ENCODE measurements at places on chromosomes 11 and 22.

- no peak for DNase-seq
These were observed 61.5 kb downstream of the STIM1 start for GRCh38 chr11:3916962-3917361.

GRCh38 chr11:117910525-117910924, 18.7 kb downstream of the TMPRSS13 start:
- no peak for DNase-seq

DNA sequence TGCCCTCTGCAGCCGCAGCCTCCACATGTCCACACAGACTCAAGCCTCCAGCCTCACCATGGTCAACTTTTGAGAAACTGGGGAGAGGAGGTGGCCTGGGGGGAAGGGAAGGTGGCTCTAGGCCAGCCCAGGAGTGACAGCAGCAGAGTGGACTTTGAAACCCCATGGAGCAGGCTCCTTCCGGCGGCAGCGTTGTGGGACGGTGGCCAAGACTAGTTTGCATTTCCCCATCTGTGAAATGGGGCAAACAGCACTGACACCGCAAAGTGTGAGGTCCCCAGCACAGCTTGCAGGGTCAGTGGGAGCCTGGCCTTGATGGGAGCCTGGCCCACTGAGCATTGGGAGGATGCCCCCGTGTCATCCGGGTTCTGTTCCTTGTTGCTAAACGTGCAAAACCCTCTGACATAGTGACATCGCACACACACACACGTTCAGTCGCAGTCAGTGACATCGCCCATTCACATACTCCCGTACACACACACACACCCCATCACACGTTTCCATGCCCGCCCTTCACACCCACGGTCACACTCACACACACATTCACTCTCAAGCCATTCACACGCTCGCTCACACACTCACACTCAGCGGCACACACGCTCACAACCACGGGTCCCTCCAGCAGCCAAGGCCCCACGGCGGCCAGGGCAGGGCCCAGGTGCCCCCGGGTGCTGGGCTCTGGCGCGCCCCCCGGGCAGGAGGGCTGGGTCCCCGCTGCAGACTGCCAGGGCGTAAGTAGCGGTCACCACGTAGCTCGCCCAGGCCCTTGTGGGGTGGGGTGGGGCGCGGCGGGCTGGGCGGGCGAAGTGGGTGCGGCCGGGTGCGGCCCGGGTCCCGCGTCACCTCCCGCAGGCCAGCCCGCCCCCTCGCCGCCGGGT, 585 bp downstream of the CYB5R3 start:
- DNase-seq, result peak; percentile 36

DNA sequence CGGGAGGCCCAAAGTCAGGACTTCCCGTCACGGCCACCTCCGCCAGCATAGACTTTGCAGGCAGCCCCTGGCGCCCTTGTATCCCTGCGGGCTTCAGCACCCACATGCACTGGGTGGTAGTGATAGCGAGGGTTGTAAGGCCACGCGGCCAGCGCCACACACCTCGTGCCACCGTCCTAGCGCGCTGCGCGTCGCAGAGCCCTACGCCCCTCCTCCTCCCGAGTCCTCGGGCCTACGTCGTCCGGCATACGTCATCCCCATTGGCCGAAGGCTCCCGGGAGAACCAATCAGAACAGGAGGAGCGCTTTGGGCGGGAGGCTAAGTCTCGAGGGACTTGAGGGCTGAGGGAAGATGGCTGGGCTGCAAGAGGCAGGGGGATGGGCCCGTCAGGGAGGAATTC, 1.3 kb upstream of the BTBD18 start:
- DNase-seq, result no peak

GRCh38 chr11:3905080-3905953, 49.9 kb downstream of the STIM1 start:
- peak; percentile 7 for DNase-seq

GRCh38 chr11:6438979-6439571, 1.7 kb downstream of the HPX start:
- DNase-seq, result no peak

GRCh38 chr11:35986947-35987346, 43.1 kb downstream of the LDLRAD3 start:
- no peak for DNase-seq

DNA sequence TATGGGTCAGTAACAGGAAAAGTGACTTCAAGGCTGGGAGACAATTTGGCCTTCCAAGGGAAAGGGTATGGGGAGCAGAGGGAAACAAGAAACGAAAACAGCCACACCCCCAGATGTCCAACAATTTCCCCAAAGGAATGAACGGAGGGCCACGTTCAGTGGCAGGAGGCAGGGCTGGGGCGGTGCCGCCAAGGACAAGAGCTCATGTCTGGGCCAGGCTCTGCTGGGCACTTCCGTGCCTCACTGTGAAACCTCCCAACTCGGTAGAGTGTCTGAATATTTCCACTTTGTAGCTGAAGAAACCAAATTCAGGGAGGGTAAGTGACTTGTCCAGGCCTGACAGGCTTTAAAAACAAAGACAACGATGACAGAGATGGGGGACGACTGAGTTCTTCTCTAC, 11.9 kb downstream of the IFT27 start:
- no peak for DNase-seq

GRCh38 chr11:67705264-67705663, 30.8 kb upstream of the ALDH3B2 start:
- no peak for DNase-seq

GRCh38 chr22:39530692-39531331, 1.7 kb downstream of the RPS19BP1 start:
- peak; percentile 68 for DNase-seq

GRCh38 chr11:134642206-134642605, 230.2 kb upstream of the B3GAT1 start:
- DNase-seq, result no peak

DNA sequence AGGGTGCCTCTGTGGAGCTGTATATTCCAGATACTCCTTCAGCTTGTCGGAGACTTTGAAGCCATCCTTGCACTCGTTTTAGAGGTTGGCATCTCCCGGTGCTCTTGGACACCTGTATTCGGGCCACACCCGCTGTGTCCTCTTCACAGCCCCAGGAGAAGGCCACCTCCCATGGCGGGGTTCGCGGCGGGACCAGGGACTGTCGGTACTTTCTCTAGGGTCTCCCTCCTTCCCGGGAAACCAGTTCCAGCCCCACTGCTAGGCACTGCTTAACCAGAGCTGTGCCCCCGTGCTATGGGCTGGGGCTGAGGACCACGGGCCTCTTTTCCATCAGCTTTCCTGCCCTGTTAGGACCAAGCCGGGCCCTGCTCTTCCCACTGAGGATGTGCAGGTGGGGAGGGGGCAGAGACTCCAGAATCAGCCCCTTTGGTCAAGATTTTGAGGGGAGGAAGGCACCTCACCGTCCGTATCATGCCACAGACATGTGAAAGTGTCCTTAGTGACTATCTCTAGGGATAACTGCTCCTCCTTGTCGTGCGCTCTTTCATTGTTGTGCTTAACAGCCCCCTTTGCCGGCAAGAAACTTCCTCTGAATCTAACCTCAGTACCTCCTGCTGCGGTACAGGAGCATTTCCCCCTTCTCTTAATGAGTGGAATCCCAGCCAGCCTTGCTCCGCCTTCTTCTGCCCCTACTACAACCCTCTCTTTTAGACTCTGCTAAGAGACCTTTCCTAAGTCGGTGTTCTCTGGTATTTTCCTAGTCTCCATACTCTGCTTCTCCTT, 1.2 kb upstream of the B3GAT1 start:
- no peak for DNase-seq

DNA sequence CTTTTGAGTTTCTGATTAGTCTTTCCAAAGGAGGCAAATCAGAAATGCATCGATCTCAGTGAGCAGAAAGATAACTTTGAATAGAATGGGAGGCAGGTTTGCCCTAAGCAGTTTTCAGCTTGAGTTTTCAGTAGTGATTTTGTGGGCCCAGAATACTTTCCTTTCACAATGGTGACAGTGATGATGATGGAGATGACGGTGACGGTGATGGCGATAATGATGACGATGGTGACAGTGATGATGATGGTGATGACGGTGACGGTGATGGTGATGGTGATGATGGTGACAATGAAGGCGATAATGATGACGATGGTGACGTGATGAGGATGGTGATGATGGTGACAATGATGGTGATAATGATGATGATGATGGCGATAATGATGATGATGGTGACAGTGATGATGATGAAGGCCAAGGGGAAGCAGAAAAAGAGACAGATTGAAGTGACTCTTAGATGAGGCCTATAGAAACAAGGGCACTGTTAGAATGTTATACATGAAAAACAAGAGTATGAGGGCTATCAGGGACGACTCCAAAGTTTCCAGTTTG, 153.4 kb upstream of the B3GAT1 start:
- DNase-seq, result no peak

GRCh38 chr11:61873588-61874376, 17.6 kb downstream of the FADS3 start:
- DNase-seq, result no peak

- DNase-seq, result peak; percentile 16
These were observed 29.8 kb upstream of the TMEM41B start for GRCh38 chr11:9344061-9344680.

DNA sequence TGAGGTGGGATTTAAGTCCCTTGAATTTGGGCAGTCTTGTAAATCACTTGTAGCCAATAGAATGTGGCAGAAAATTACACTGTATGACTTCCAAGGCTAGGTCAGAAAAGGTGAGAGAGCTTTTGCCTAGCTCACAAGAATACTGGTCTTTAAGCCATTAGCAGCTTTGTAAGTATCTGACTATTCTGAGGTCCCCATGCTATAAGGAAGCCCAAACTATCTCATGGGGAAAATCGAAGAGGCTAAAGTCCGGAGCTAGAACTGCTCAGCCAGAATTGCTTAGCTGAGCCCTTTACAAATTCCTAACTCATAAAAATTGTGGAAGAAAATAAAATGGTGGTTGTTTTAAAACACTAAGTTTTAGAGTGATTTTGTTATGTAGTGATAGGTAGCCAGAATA, 13.0 kb downstream of the FAR1 start:
- no peak for DNase-seq

GRCh38 chr11:14672635-14673034, 29.0 kb downstream of the PDE3B start:
- DNase-seq, result no peak

- no peak for DNase-seq
These were observed 3.5 kb downstream of the SPON1 start for GRCh38 chr11:13966013-13966412.

GRCh38 chr22:27419473-27419872, 382.1 kb downstream of the MN1 start:
- DNase-seq, result no peak

- DNase-seq, result no peak
These were observed 146.5 kb downstream of the CCDC34 start for GRCh38 chr11:27216270-27217149.

DNA sequence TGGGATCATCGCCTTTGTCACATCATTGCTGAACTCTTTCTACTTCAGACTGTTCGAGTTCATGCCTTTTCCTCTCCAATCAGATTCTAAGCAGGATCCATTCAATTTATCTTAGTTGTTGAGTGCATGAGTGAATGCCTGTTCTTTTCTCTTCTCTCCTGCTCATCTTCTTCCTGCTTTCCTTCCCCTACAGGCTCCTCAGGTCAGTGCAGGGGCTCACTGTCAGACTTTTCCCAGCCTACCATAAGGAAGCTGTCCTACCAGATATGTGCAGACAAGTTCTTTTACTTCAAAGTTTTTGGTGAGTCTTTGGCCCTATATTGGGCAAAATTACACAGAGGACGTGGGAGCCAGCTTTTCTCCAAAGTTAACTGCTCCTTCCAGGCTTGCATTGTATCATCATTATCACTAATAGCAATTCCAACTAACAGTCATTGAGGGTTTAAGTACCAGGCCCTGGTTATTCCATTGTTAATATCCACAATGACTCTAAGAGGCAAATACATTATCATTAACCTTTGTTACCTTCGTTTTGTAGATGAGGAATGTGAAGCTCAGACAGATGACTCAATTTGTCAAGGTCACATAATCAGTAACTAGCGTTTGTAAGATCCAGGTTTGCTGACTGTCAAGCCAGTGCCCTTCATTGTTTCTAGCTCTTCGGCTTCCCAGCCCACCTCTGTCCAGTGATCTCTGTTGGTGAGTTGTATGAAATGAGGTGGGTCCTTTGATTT, 30.4 kb downstream of the OR6Q1 start:
- no peak for DNase-seq

GRCh38 chr22:42152661-42153270, 22.2 kb upstream of the CYP2D6 start:
- DNase-seq, result no peak

DNA sequence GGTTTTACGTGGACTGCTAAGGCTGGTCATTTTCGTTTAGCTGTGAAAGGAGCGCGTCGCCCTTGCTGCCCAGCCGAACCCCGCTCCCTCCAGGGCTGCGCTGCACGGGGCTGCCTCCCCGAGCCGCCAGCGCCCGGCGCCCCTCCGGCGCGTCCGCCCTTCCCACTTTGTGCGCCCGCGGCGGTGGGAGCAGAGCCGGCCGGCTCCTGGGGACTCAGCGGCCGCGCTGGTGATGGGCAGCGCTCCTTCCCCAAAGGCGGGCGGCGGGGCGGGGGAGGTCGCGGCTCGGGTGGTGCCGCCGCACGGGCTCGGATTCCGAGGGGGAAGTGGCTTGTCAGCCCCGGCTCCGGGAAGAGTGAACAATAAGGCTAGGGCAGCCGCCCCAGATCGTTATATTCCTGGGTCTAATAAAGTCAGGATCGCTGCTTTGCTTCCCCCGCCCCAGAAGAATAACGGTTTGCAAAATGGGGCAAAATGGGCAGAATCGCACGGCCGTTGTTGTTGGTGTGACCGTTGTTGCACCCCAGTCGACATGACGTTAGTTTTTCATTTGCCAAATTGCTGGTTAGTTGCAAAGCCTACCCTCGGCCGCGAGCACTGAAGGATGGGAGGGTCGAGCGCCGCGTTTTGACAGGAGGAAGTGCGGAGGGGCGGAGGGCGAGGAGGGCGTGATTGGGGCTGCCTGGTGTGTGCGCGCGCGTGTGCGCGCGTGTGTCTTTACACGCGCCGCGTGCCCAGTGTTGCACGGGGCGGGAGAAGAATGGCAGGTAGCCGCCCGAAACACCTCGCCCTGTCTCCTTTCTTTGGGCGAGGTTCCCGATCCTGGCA, 745 bp downstream of the NCAM1 start:
- no peak for DNase-seq

DNA sequence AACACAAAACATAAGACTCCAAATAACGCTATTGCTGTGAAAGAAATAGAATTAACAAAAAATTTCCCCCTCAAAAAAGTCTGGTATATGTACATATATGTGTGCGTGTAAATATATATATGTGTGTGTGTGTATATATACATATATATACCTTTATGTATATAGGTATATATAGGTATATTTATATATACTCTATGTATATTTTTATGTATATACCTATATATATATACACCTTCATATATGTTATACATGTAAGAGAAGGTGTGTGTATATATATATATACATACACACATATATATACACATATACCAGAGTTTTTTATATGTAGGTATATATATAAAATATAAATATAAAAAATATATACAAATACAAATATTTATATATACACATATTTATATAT, 199.2 kb downstream of the RAB38 start:
- no peak for DNase-seq

- DNase-seq, result no peak
These were observed 16.4 kb downstream of the SLC1A2 start for GRCh38 chr11:35402751-35403660.
